Right ventricle myocardium inferior (tissue), 1 donor: ENCODE measurements at places on chromosomes 1 and 21.

DNA sequence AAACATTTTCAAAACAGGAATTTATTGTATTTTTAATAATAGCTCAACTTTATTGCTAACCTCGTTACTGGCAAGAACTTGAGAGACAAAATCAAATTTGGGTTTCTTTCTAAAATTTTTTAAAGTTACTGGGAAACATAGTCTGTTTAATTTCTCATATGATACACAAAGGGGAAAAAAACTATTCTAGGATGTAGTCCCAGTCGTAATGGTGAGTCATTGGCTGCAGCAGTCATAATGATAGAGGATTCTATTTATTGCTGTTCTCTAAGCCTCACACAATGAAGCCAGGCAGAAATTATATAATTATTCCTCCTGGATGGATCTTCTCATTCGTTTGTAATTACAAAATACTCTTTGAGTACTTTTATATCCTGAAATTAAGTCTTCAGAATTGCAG lies 326.5 kb upstream of the SGIP1 start:
- DNase-seq, result no peak

DNA sequence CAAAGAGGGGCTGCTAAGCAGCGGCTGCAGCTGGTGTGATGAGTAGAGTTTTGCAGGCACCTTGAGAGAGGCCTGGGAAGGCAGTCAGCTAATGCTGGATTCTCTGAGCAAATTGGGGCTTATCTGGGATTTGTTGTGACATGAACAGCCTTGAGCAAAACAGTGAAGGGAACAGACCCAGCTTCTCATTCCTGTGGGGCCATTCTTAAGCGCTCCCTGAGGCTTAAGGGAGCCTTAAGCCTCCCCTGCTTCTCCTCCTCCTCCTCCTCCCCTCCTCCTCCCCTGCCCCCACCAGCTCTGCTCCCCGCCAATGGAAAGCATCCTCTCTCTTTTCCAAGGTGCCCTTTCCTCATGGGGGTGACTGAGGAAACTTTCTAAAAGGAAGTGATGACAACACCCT lies 21.3 kb downstream of the HMGCS2 start:
- DNase-seq, result no peak

DNA sequence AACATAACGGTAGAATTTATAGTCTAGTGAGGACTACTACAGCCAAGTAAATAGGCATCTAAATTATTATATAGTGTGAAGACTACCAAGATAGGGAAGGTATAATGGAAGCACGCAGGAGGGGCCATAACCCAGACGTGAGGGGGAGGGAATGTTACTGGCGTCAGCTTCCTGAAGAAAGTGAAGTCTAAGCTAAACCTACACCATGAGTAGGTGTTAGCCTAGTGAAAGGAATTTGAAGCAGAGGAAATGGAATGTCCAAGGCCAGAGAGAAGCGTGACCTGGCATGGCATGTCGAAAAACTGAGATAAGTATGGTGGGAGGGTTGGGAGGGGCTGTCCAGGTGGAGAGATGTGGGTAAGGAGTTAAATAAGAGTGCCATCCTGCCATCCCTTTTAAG lies 140.5 kb downstream of the SLC44A5 start:
- no peak for DNase-seq

- no peak for DNase-seq
Observed at GRCh38 chr1:236179634-236180033, 37.3 kb downstream of the GPR137B start.

DNA sequence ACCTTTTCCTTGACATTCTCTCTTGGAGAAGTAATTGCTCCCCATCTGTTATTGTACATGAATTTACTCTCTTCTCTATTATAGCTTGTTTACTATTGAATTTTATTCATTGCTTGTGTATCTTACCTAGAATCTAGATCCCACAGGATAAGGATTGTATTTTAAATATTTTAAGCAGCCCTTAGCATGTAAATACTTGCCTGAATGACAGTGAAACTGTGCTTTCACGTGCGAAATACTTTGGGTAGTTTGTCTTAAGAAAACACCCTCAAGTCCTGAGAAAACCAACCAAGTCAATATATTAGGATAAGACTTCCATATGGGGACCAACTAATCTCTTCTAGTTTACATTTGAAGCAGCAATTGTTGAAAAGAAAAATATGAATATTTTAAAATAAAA lies 15.3 kb downstream of the ARPC5 start:
- DNase-seq, result no peak

DNA sequence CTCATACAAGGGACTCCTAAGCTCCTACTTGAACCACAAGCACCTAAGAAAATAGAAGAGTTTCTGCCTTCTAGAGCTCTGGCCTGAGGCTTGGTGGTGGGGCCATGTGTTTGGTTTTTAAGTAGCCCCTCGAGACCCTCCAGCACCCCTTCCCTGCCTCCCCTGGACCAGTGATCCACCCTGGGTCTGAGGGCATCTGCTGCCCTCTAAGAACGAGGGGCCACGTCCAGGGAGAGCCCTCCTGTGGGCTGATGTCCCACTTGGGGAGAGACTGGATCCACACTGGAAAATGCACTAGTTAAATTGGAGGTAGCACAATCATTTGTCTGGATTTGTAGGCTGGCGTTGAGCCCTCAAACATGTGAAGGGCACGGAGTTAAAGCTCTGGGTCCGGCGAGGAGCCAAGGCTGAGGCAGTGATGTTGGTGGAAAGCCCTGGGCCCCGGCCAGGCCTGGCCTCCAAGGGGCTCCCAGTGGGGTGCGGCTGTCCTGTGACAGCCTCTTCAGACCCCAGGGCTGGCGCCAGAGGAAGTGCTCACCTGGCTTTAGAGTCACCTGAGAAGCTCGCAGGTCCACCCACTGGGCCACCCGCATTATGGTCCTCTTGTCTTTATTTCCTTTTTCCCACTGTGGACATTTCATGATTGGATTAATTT lies 65.2 kb downstream of the SLC37A1 start:
- DNase-seq, result no peak

DNA sequence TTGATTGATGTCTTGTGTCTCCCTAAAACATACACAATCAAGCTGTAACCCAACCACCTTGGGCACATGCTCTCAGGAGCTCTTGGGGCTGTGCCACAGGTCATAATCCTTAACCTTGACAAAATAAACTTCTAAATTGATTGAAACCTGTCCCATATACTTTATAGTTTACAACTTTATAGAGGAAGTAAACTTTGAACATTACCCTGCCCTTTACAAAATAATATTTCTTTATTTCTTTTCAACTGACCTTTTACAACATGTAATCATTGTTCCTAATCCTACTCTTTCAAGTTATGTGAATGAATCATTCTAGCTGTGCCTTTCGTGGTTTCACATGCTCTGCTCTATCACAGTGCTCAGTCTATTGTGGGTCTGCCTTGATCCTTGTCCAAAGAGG lies 118.3 kb upstream of the ATP1A1 start:
- no peak for DNase-seq
